ENCODE measurements at places on chromosomes 3 and 15.

- no peak for DNase-seq
Measured at GRCh38 chr15:93223803-93224202, 134.8 kb upstream of the RGMA start.

DNA sequence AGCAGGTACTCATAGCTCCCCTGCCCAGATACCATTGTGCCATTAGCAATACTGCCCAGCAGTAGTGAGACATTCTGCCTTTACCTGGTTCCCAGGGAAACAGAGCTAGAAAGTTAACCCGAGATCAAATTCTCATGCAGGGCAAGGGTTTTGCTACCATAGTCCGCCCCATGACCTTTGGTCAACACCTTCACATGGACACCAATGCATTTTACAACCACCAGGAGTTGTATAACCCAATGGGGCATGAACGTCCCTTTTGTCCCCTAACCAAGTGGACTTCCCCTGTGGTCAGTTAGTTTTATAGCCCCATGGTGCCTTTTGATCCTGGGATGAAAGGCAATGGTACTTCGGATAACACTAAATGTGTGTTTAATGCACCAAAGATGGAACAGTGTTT is 151.7 kb upstream of the IQSEC1 start:
- DNase-seq = no peak

DNA sequence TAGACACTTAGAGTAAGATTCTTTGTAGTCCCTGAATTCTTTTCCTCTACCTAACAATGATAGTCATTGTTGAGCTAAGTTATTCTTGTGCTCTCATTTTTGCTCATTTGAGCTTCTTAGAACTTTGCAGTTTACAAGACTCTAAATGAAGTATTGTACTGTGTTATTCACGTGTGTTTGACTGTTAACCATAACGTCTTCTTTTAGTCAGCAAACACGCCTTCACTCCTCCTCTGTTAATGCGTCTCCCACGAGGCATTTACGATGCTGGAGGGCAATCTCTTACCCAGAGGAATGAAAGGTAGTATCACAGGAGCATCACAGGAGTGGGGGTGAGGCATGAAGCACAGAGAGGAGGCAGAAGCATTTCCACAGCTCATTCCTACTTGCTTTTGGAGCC is 14.8 kb upstream of the P2RY14 start:
- DNase-seq = no peak

DNA sequence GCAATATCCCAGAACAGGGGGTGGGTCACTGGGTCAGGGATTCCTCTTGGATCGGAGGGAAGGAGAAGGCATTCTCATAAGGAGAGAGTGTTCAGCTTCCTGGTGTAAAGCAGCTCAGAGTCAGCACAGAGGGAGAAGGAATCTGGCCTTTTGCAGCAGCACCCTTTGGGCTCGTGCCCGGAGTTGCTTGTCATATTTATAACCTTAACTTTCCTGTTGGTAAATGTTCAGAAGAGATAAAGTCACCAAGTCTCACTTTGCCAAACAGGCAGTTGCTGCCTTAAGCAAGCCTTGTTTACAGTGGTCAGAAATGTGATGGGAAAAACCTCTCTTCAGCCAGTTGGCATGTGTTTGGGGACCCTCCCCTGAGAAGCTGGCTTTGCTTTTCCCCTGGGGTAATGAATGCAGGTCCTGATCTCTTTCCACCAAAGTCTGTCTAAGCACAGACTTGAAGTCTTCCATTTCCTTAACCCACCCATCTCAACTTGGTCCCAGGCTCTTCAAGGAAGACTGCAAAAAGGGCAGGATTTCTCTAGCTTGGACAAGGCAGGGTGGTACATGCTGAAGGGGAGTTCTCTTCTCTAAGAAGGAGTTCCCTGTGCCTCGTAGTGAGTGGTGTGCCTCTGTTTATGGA is 206.9 kb upstream of the BHLHE40 start:
- DNase-seq = no peak

DNA sequence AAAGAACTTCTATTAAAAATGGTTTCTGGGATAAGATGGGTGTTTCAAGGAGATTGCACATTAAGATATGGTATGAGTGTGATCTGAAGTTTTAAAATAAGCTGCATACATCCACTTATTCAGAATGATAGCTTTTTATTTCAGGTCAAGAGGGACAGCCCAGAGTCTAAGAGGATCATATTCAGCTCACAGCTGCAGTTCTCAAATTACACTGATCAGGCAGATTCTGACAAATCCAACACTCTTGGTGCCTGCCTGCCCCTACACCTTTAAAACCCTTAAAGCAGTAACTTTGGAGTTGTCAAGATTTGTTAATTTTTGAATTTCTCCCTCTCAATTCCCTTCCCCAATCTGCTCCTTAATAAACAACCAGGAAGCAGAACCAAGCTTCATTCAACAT is 9.1 kb upstream of the TMEM87A start:
- DNase-seq = no peak

DNA sequence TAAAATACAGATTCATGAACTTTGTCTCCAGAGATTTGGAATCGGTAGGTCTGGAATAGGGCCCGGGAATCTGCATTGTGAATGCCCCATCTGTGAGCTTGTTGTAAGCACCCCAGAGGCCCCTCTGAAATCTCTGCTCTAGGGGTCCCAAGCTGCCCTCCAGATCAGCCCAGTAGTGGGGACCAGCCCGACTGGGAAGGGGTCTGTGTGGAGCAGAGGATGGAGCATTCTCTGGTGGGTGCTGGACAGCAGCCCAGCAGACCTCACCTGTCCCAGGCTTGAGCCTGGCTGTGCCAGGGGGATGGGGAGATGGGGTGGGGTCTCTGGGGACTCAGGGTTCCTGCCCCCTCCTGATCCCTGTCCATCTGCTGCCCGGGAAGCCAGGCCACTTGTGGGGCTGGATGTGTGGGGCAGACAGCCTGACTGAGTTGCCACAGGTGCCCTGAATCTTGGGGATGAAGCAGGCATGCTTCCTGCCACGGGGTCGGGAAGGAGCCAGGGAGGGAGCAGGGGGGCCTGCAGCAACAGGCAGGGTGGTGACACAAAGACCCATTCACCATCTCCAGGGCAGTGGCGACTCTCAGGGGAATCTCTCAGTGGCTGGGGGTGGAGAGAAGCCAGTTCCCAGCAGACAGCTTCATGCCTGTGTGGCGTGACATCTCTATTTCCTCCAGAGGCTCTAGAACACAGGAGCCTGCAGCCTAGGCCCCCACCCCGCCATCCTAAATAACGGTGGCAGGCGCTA is 99.3 kb downstream of the WNT7A start:
- no peak for DNase-seq

DNA sequence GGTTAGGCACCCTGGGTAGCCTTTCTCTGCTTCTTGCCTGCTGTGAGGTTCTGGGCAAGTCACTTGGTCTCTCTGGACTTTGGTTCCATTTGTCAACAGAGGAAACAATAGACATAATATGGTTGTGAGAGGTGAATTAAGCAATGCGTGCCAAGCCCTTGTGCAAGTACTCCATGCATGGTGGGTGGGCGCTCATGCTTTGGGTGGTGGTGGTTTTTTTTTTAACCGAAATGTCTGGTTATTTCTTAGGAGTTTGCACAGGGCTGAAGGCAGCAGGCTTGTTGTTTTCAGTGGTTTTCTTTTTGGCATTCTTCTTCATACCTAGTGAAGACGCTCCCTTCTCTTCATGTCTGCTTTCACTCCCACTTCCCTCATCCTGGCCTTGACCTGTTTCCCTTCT is 84.2 kb upstream of the LRTM1 start:
- DNase-seq = no peak

DNA sequence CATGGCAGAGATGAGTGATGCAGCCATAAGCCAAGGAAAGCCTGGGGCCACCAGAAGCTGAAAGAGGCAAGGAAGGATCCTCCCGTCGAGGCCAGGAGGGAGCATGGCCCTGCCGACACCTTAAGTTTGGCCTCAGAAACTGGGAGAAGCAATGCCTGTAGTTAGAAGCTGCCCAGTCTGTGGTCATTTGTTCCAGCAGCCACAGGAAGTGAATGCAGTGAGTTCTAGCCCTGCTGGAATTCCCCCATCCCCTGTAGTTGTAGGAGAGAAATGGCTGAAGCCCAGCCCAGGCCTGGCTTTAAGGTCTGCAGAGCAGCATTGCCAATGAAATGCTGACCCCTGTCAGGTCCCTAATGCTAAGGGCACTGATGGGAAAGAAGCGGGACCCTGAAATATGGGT is 12.2 kb upstream of the CHSY1 start:
- no peak for DNase-seq

- no peak for DNase-seq
Measured at GRCh38 chr3:105904251-105904650, 35.4 kb upstream of the CBLB start.

DNA sequence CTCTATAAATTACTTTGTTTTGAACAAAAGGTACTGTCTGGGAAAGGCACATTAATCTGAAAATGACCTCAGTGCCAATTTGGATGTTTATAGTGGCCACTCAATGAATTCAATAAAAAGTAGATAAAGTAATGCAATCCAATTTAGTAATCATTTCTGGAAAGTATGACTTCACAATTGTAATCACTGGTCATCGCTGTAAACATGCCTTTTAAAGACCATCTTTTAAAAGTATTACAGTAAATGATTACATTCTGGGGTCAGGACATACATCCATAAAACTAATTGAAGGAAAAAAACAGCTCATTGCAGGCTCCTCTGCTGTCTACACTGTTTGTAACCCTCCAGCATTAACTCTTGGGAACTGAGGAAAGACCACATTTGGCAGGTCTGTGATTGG is 43.2 kb downstream of the HRH1 start:
- DNase-seq = no peak

- no peak for DNase-seq
Measured at GRCh38 chr3:185424435-185424834, 61.5 kb downstream of the MAP3K13 start.

GRCh38 chr15:34132881-34133280 is 31.0 kb downstream of the PGBD4 start:
- DNase-seq = no peak

DNA sequence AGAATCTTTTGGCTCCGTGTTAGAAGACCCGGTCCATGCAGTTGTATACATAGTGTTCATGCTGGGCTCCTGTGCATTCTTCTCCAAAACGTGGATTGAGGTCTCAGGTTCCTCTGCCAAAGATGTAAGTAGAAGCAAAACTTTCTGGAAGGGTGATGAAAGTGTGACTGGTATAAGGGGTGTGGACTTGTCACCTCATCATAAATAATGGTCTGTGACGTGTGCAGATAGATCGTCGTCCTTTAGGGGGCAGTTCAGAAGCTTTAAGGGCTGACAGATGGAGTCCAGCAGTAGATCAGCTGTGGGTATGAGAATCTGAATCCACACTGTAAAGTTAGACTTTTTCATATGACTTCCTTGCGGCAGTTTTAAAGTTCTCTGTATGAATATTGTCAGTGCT is 15.3 kb downstream of the SEC61A1 start:
- DNase-seq = no peak

GRCh38 chr3:194257916-194258668 is 93.0 kb downstream of the CPN2 start:
- DNase-seq = no peak

GRCh38 chr3:14481646-14482036 is 58.5 kb downstream of the GRIP2 start:
- DNase-seq = no peak

DNA sequence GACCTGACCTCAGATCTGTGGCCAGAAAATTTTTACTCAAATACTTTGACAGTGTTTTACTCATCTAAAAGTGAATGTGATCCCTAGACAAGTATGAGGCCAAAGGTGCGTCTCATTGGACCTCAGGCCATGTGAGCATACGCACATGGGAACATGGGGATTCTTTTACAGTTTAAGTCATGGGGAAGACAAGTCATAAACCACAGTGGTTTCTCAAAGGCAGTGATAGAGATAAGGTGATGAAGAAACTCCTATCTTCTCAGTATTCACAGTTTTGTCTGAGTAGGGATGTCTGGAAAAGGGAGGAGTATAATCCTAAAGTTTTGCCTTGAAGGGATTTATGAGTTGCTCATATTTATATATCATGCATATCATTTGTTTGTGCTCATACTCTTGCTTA is 173.8 kb downstream of the FNDC3B start:
- DNase-seq = no peak

GRCh38 chr3:28008235-28008634 is 233.2 kb upstream of the CMC1 start:
- no peak for DNase-seq

DNA sequence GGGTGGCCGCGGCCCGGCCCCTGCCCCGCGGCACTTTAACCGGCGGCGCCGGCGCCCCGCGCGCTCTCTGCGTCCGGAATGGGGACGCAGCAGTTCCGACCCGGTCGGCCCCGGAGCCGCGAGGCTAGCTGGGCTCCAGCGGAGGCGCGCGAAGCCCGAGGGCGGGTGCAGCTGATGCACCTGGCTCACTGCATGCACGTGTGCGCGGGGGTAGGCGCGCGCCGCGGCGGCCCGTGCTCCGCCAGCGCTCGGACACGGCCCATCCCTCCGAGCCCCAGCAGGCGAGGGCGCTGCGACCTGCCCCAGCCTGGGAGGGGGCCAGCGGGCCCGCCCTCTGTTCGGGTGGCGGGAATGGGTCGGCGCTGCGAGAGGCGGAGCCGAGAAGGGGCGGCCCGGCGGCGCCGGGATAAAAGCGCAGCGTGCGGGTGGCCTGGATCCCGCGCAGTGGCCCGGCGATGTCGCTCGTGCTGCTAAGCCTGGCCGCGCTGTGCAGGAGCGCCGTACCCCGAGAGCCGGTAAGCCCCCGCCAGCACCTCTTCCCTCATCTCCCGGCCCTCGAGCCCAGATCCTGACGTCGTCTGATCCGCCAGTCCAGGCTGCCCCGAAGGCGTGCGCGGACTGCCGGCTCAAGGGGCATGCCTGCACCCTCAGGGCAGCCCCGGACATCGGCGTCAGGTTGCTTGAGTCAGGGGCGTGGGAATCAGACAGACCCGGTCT is at the start of the genes CHDH and IL17RB:
Gene CHDH, minus strand, starts transcription at position 286 of the 717 bp plus-strand sequence. CDS start 22,411 bp downstream, outside the sequence.
Gene IL17RB, plus strand, starts transcription at position 435 of the 717 bp plus-strand sequence. Its CDS starts 21 bp downstream, at position 456.
- no peak for DNase-seq

GRCh38 chr15:101269479-101270223 is 7.6 kb downstream of the SELENOS start:
- no peak for DNase-seq

DNA sequence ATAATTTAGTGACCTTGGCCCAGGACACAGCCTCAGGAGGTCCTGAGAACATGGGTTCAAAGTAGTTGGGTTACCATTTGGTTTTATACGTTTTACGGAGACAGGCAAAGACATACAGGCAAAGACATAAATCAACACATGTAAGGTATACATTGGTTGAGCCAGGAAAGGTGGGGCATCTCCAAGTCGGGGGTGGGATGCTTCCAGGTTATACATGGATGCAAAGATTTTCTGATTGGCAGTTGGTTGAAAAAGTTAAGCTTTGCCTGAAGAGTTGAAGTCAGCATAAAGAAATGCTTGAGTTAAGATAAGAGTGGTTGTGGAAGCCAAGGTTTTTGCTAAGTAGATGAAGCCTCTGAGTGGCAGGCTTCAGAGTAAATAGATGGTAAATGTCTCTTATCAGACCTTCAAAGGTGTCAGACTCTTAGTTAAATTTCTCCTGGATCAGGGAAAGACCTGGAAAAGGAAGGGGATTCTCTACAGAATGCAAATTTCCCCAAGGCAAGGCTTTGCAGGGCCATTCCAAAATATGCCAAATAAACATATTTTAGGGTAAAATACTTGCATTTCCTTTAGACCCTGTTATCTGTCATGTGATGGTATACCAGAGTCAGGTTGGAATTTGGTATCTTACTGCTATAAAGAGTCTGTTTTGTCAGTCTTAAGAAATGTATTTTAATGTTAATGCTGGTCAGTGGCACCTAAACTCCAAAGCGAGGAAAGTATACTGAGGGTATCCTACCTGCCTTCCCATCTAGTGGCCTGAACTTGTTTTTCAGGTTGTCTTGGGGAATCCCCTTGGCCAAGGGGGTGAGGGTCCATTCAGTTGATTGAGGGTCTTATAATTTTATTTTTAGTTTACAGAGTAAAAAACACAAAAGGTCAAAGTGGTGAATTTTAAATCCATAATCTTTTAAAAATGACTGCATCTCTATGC is 8.2 kb upstream of the PDHB start:
- no peak for DNase-seq

- DNase-seq = no peak
Measured at GRCh38 chr3:184459355-184459754, 79.5 kb downstream of the CHRD start.
